ENCODE measurements at places on chromosomes 3 and 15.
A peak's percentile ranks its signal among the peaks of the same experiment; 100 is the strongest.

DNA sequence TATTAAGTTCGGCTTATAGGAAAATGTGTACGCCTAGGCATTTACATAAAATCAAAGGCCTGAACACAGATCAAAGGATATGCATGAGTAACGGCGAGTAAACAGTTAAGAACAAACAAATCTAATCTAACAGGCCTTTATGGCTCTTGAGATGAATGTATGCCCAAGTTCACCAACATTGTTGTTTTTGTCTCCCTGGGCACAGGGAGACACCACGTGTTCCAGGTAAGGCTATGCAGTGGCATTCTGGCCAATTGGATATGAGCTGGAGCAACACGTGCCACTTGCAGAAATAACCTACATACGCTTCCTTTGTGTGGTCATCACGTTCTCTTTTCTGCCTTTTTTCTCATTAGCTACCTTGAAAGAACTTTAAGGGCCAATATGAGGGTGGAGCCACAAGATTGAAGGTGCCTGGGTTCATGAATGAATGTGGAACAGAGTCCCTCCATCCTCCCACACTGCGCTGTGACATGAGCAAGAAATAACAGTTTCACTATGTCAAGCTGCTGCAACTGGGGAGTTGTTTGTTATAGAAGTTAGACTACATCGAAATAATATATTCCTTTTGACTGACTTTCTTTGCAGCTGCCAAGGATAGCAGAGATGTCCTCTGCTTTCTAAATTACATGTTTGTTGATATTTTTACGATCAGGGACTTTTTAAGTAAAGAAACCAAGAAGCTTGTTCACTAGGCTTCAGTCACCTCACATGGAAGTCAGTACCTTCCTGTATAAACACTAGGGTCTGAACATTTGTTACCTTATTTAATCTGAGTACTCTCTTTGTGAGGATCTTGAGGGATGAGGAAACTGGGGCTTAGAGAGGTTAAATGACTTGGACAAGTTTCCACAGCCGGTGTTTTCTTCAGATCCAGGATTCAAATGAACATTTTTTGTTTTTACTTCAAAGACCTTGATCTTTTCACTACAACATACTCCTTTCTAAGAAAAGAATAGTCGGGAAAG, 427.5 kb upstream of the TBL1XR1 start:
- peak; percentile 21 for DNase-seq

- DNase-seq = no peak
Measured at GRCh38 chr15:63434576-63435186, 53.0 kb upstream of the CA12 start.

DNA sequence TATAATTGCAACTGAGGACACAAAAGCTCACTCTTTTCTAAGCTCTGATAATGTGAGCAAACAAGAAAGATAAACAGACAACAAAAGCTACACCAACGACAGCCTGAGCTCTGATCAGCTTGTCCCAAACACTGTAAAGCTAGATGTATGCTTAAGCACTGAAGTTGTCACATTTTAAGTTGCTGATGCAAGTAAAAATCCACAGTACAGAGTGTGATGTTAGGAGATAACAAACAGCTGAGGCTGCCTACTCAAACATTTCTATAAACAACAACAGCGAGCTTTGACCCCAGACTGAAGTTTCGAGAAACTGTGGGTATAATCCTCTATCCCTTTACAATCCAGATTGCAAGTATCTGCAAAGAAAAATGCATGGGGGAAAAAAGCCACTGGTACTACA, 10.7 kb downstream of the MTHFS start:
- no peak for DNase-seq

- DNase-seq = peak; percentile 92
Measured at GRCh38 chr15:45200799-45201556, 13.2 kb upstream of the SHF start.

- DNase-seq = no peak
Measured at GRCh38 chr15:69232765-69233164, 65.9 kb upstream of the PAQR5 start.

DNA sequence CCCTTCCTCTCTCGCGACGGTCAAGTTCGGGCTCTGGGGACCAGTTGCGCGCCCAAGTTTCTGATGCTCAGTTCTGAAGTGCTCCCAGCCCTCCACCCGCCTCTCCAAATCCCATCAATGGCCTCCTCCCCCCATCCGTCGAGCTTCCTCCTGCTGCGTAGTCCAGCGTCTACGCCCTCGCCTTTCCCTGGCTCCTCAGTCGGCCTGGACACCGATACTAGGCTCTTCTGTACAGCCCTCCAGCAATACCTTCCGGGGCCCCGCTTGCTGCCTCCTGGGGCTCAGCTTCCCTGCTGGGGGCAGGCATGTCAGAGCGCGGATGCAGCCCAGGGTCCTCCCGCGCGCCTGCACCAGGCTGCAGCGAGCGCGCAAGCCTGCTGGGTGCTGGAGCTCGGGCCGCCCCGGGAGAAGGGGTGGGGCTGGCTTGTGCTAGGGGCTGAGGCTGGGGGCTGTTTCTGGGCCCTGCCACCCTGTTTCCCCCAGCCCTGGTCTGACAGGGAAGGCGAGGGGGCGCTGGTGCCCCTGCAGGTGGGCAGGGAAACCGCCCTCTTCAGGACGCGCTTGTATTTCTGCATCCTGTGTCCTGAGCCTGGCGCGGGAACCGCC, 353.3 kb upstream of the SUCLG2 start:
- peak; percentile 29 for DNase-seq

GRCh38 chr3:72961752-72962151, 34.9 kb upstream of the PPP4R2 start:
- no peak for DNase-seq

- DNase-seq = no peak
Measured at GRCh38 chr3:166569589-166569988, 732.4 kb upstream of the BCHE start.

DNA sequence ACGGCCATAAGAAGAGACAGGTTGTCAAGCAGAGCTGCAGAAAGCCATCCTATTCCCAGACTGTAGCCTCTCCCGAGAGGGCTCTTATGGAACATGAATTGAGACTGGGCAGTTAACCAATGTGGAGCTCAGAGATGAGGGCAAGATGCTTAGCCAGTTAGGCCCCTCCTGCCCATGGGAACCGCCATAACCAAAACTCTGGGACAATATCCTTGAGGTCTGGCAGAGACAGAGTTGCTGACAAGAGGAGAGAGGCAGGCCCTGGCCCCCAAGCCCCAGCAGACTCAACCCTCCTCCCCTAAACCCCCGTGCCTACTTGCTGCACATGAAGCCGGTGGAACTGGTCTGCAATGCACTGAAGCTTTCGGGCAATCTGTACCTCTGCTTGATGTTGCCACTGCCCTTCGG, 4.8 kb downstream of the BMF start:
- no peak for DNase-seq

DNA sequence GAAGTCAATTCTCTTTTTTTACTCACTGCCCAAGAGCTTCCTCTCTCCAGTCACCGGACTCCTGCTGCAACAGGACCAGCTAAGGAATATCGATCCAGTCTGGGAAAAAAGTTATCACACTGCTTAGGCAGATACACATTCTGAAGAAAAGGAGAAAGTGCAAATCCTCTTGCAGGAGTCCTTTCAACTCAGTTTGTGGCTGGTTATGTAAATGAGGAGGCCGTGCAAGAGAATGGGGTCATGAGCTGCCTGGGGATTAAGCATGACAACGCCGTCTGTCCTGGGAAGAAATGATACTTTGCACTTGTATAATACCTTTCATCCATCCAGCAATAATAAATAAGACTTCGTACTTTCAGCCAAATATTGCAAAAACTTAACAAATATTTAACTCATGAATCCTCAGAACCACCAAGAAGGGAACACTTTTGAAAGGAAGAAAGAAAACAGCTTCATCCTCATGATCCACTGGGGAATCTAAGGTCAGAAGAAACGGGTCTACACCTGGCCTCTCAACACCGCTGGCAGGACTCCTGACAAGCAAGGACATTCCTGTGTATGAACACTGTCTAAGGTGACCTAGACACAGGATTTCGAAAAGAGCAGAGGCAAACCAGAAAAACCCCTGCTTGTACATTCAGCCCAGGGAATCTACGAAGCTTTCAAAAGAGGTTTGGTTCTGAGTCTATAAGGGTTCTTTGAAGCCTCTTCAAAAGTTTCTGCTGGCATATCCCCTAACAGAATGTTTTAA, 13.1 kb upstream of the WWTR1 start:
- DNase-seq = no peak

DNA sequence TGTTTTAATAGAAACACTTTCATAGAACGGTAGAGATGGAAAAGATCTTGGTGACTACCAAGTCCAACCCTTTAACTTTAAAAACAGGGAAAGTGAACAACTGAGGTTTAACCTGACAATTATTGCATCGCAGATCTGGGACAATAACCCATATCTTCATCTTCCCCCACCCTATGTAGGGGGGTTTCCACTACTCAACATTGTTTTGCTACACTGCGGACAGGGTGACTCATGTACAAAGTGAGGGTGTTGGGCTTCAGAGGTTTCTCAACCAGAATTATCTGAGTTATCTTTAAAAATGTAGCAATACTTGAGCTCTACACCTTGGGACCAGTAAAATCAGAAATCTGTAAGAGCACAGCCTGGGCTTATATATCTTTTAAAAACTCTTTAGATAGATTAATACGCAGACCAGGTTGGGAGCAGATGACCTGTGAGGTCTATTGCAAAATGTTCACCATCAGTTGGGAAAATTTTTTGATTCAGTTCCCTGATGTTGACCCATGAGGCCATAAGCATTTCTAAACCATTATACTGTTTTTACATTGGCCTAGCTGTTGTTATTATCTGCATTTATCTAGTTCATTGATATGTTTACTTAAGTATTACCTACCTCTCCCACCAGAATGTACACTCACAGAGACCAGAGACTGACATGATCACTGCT, 103.6 kb upstream of the ICE2 start:
- DNase-seq = peak; percentile 50

DNA sequence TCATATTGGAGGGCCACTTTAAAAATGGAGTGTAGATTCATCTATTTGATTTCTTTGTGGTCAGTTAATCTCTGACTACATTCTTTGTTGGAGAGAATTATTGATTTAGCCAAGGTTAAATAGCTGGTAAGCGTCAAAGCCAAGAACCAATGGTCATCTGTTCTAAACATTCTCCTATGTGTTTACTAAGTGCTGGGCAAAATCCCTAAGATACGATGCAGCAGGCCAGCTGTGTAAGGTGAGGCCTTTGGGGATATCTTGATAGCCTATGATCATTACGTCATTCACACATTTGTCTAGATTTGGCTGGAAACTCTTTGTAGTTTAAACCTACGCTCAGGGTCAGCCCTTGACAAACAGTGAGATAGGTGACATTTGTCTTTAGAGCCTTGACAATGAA, 236.2 kb downstream of the NR1D2 start:
- DNase-seq = no peak

DNA sequence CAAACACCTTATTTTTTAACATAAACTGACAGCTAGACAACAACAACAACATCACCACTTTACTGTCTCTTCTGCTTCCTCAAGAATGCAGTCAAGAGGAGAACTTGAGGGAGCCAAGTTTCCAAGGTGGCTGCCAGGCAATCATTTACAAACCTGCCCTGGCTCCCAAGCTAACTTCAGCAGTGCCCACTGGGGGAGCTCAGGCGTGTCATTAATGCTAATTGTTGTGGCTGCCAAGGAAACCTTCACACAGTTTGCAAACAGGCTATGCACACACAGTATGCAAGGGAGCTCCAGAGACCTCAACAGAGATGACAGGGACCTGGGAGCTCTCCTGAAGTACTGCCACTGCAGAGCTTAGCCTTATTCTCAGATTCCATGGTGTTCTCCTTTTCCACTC, 2.1 kb downstream of the DZIP1L start:
- DNase-seq = no peak

GRCh38 chr15:73589766-73590165, 43.4 kb downstream of the NPTN start:
- no peak for DNase-seq

- peak; percentile 18 for DNase-seq
Measured at GRCh38 chr3:126261037-126261436, 80.7 kb upstream of the ALDH1L1 start.

DNA sequence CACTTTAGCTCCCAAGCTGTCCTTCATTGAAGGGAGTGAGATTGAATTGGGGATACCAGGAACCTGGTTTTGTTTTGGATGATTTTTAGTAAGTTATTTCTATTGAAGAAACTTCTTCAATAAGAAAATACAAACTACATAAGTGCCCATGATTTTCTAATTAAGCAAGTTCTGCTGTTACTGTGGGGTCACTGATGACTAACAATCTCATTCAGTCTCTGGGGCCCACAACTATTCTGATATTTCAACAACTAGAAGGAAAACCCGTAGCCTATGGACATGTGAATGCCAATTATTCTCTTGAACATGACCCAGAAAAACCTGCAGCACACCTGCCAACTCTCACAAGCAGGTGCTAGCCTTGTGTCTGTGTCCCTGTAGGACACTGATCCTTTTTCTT, 184.6 kb downstream of the DCLK3 start:
- no peak for DNase-seq

DNA sequence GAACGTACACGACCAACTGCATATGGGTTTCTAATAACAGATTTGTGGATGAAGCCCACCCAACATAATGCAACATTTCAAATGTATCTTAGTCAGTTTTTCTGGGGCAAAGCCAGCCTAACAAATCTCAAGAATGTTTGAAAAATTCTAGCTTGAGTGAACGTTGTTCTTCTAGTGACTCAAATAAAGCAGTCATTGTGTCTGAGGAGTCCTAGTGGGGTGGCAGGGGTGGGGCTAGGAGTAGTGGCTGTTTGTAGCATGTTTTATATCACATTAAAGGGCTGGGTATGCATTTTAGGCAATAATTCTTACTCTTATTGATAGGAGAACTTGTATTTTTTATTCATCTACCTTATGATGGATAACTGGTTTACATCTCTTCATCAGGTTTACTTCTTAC, 6.0 kb downstream of the B3GNT5 start:
- DNase-seq = no peak

DNA sequence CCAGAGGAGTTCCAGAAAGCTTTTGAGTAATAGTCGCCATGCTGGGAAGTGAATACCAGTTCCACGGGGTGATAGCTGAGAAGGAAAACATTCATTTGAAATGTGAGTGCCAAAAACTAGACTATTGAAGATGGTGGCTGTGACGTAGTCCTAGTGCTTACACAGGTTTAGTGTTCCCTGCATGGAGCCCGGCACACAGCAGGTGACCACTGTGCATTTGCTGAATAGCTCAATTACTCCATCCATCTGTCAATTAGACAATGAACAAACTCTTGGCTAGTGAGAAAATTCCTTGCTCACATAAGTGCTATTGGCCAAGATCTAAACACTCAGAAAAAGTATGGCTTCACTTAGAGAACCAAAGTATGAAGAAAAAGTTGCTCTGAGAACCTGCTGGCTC, 448.1 kb upstream of the WNT5A start:
- no peak for DNase-seq

DNA sequence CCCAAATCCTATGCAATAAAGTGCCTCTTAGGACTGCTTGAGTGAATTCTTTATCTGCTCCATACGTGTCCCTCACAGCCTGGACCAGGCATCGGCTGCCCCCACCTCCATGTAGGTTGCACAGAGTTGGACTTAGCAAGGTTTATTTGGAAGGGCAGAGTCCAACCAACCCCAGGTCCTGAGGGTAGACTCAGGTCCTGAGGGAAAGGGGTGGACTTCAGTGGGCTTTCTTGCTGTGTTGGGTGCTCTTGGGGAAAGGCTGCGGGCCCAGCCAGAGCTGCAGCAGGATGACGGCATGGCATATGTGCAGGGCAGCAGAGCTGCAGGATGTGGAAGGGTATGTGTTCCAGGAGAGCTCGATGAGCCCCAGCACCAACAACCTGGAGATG, 6.5 kb downstream of the ALG3 start:
- no peak for DNase-seq

- DNase-seq = no peak
Measured at GRCh38 chr3:45852828-45853227, 10.9 kb upstream of the LZTFL1 start.

GRCh38 chr15:38193496-38193895, 59.1 kb upstream of the SPRED1 start:
- no peak for DNase-seq
